ENCODE measurements at places on chromosomes 2 and 18.

GRCh38 chr2:8281950-8282857 lies 399.7 kb upstream of the ID2 start:
- peaks cover 21% of the 10 kb centered on the region for H3K36me3 ChIP-seq
- peak overlapping the region; percentile 84 for H3K27ac ChIP-seq
- H3K4me3 ChIP-seq: peak overlapping the region; percentile 78

DNA sequence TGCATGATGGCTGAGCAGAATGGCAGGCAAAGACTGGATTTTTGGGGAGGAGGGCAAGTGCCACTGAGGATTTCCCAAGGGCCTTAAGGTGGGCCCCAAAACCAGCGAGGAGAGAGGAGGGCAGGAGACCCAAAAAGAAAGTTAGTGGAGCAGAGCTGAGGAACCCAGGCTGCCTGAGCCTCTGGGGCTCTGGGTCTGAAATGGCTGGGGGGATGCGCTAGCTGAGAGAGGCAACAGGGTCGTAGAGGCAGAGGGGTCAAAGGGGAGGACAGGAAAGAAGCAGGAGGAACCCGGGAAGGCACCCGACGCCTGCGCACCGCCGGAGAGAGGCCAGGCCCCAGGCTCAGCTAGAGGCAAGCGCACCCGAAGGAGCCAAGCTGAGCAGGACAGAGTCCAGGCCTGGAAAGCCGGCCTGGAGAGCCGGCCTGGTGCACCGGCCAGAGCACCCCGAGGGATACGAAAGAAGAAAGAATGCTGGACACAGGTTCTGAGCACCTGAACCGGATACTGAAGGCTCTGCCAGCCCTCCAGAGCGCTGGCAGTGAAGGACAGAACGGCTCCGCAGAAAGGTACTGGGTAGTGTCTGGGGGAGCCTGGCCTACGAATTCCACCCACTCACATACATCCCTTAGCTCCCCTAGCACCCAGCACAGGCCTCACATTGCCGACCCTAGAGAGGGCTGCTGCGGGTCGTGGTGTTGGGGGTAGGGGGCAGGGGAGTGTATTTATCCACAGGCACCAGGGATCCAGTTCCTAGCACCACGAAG lies 39.5 kb upstream of the ATP6V1B1 start:
- H3K36me3 ChIP-seq: no peaks in the 10 kb centered on the region
- ATAC-seq: no peak
- H3K4me3 ChIP-seq: no peak overlapping the region

DNA sequence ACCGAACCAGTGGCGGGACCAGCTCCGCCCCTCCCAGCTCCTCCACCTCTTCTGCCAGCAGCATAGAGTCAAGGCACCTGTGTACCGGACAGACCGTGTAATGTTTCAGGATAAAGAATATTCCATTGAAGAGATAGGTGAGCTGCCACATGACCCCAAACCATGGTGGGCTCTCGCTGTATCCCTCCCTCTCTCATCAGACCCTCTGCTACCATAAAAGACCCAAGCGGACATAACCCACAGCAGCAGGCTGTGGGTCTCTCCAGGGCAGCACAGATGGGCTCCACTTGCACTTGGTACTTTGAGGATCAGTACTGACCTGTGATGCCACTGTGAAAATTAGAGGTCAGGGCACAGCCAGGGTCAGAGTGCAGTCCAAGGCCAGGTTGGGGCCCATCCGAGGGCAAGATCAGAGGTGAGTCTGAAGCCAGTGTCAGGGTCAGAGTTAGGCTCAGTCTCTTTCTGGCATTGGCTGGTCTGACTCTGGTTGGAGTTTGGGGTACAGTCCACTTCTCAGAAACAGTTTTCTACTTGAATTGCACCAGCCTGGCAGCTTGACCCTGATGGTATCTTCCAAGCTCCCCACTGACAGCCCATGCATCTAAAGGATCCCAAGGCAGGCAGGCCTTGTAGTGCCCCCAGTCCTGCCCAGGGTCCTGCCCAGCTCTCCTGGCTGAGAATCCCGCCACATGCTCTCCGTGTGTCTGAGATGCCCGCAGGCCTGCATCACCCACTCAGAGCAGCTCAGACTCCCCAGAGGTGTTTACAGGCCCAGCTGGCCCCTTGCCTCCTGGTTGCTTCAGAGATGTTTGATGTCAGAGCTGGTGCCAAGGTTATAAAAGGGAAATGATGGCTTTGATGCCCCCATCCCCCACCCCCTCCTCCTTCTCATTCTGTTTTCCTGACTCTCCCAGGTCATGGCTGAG lies 212.1 kb downstream of the DYSF start:
- ATAC-seq: no peak
- no peaks in the 10 kb centered on the region for H3K36me3 ChIP-seq
- H3K4me3 ChIP-seq: no peak overlapping the region
- H3K4me1 ChIP-seq: no peaks in the 10 kb centered on the region
- peaks cover 4% of the 10 kb centered on the region for H3K27me3 ChIP-seq

DNA sequence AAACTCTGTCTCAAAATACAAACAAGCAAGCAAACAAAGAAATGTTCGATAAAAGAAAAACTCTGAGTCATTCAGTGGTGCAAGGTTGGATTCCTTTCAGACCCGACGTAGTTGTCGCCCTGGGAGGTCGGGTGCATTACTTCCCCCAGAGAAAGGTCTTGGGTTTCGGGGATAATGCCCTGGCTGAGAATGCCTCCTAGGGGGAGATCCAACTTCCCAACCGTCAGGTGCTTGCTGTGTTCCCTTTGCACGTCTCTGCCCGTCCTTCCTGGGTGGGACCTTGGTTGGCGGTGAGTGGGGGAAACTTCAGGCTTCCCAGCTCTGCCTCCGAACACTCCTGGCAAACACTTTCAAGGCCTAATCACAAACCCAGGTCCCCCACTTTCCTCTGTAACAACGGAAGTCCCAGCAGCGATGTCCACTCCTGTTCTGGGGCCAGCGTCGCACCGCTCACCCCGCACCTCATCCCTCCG lies 609 bp downstream of the TPGS2 start:
- peak overlapping the region; percentile 86 for H3K4me3 ChIP-seq
- H3K36me3 ChIP-seq: no peaks in the 10 kb centered on the region
- peaks cover 22% of the 10 kb centered on the region for H3K4me1 ChIP-seq
- no peaks in the 10 kb centered on the region for H3K27me3 ChIP-seq

- no peaks in the 10 kb centered on the region for H3K4me1 ChIP-seq
- H3K27me3 ChIP-seq: no peaks in the 10 kb centered on the region
- no peak for ATAC-seq
- H3K36me3 ChIP-seq: no peaks in the 10 kb centered on the region
- H3K4me3 ChIP-seq: no peak overlapping the region
- no peak overlapping the region for H3K27ac ChIP-seq
Observed at GRCh38 chr2:165462443-165462842, 7.1 kb upstream of the CSRNP3 start.

- H3K4me3 ChIP-seq: no peak overlapping the region
- H3K4me1 ChIP-seq: no peaks in the 10 kb centered on the region
- H3K27ac ChIP-seq: no peak overlapping the region
- no peak for ATAC-seq
Observed at GRCh38 chr2:76567478-76567877, 856.8 kb upstream of the GCFC2 start.

DNA sequence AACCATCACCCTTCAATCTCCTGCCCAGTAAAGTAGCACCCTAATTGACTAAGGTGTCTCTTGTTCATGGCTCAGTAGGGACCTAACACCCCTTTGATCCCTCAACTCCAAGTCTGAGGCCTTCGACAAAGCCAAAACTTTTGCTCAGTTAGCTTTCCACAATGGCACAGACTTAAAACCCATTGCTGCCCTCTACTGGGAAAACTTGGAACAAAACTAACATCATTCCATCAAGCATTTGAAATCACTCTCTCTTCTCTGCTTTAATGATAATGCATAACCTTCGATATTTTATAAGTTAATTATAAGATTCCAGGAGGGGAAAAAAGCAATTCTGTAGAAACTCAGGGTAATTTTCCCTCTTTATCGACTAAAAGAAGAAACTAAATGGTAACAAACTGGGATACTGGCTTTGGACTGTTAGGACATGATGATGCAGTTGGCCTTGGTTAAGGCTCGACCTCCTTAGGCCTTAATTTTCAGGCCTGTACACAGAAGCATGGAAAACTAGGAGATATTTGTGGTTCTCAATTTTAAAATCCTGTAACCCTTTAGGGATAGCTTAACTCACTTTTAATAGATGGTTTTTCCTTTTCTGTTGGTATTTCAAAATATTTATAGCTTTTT lies 127.8 kb downstream of the STK39 start:
- H3K36me3 ChIP-seq: peaks cover 10% of the 10 kb centered on the region
- no peaks in the 10 kb centered on the region for H3K4me1 ChIP-seq
- no peak overlapping the region for H3K4me3 ChIP-seq
- no peak overlapping the region for H3K27ac ChIP-seq

DNA sequence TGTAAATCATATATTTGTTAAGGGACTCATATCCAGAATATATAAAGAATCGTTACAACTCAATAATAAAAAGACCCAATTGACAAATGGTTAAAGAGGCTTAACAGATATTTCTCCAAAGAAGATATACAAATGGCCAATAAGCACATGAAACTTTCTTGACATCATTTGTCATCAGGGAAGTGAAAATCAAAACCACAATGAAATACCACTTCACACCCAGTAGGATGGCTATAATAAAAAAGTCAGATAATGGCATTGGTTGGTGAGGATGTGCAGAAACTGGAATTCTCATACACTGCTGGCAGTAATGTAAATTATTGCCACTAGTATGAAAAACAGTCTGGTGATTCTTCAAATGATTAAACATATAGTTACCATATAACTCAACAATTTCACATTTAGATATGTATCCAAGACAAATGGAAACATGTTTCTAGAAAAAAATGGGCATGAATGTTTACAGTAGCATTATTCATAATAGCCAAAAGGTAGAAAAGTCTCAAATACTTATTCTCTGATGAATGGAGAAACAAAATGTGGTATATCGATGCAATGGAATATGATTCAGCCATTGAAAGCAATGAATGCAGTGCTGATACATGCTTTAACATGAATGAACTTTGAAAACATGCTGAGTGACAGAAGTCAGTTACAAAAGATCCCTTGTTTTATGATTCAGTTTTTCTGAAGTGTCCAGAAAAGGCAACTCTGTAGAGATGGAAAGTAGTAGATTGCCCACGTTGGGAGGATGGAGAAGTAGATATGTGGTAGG lies 304.6 kb upstream of the ZEB2 start:
- no peaks in the 10 kb centered on the region for H3K4me1 ChIP-seq
- no peak overlapping the region for H3K27ac ChIP-seq
- no peak for ATAC-seq
- H3K4me3 ChIP-seq: no peak overlapping the region
- no peaks in the 10 kb centered on the region for H3K36me3 ChIP-seq

DNA sequence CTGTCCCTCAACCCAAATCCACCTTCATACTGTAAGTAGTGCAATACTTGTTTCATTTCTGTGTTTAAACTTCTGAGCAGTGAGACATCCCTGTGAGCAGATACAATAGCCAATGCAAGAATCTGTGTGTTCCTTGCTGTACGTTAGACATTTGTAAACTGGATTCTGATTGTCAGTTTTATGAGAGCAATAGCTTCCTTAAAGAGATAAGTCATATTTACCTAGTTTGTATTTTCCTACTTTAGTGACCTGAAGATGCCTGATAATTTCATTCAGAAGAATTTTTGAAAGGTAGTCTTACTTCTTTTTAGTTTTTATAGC lies 90.7 kb downstream of the DPP4 start:
- no peak for ATAC-seq
- no peaks in the 10 kb centered on the region for H3K27me3 ChIP-seq
- H3K36me3 ChIP-seq: no peaks in the 10 kb centered on the region
- H3K4me3 ChIP-seq: peak overlapping the region; percentile 56
- peak overlapping the region; percentile 75 for H3K27ac ChIP-seq

GRCh38 chr2:233852056-233852455 lies 2.3 kb downstream of the HJURP start:
- no peak for ATAC-seq
- peaks cover 8% of the 10 kb centered on the region for H3K27me3 ChIP-seq
- no peak overlapping the region for H3K27ac ChIP-seq
- H3K4me3 ChIP-seq: peak overlapping the region; percentile 94
- peaks cover 75% of the 10 kb centered on the region for H3K36me3 ChIP-seq

DNA sequence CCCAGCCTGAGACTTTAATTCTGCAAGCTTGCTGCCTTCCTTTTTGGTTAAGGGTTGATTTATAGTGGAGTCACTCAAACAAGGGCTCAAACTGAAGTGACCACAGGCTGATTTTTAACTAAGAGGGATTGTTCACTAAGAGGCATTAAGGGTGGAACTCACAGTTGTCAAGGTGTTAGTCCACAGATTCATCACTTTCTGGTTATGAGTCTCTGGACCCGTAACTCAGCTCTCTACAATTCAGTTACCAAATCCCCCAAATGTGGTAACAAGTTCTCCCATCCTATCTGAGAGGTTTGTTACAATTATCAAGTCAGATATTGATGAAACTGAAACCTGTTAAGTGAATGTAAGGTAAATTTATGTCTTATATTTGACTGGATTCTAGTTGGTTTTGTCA lies 185.9 kb upstream of the KLHL14 start:
- no peak overlapping the region for H3K27ac ChIP-seq
- no peak overlapping the region for H3K4me3 ChIP-seq
- no peaks in the 10 kb centered on the region for H3K4me1 ChIP-seq
- no peak for ATAC-seq
- no peaks in the 10 kb centered on the region for H3K36me3 ChIP-seq

DNA sequence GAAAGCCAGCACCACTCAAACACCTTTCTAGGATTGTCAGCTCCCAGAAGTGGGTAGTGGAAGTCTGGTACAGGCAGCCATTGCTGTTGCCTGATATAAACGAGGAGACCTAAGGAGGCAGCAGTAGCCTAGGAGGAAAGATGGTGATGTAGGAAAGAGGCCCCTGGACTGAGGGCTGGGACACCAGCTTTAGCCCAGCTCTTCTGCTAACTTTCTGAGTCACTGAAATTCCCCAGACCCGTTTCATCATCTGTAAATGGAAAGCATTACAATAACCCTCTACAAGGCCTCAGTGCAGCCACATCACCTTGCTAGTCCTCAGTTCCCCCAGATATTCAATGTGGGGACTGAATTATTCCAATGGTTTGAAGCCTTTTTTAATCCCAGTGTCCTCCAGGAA lies 336.5 kb downstream of the TNS1 start:
- no peak overlapping the region for H3K4me3 ChIP-seq
- H3K27me3 ChIP-seq: peaks cover 3% of the 10 kb centered on the region
- no peak overlapping the region for H3K27ac ChIP-seq

- no peak for ATAC-seq
- H3K36me3 ChIP-seq: no peaks in the 10 kb centered on the region
- no peak overlapping the region for H3K27ac ChIP-seq
- H3K4me1 ChIP-seq: no peaks in the 10 kb centered on the region
- H3K4me3 ChIP-seq: no peak overlapping the region
Observed at GRCh38 chr2:214830794-214831346, 21.4 kb upstream of the BARD1 start.

- H3K27ac ChIP-seq: no peak overlapping the region
- no peaks in the 10 kb centered on the region for H3K4me1 ChIP-seq
- H3K36me3 ChIP-seq: no peaks in the 10 kb centered on the region
- H3K27me3 ChIP-seq: peaks cover 3% of the 10 kb centered on the region
Observed at GRCh38 chr2:71156573-71156972, 26.1 kb downstream of the MPHOSPH10 start.
